ENCODE measurements at places on chromosomes 2 and 18.
A peak's percentile ranks its signal among the peaks of the same experiment; 100 is the strongest.

DNA sequence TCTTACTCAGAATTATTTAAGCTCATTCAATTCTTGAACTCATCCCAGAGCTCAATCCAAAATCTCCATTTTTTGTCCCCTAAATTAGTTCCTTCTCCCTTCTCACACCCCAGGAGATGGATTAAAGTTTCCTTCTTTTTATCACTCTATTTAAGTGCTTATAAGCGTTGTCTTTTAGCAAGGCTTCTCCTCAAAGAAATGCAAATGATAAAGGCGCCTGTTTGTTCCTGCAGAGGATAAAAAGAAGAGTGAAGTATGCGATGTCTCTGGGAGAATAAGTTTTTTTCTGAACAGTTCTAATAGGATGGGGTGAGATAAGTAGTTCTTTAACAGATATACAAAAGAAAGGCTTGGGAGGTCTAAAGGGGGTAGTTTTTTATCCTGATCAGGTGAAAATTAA is 303.3 kb downstream of the CNTNAP5 start:
- DNase-seq = no peak

GRCh38 chr2:1816414-1816911 is 72.1 kb upstream of the PXDN start:
- no peak for DNase-seq

DNA sequence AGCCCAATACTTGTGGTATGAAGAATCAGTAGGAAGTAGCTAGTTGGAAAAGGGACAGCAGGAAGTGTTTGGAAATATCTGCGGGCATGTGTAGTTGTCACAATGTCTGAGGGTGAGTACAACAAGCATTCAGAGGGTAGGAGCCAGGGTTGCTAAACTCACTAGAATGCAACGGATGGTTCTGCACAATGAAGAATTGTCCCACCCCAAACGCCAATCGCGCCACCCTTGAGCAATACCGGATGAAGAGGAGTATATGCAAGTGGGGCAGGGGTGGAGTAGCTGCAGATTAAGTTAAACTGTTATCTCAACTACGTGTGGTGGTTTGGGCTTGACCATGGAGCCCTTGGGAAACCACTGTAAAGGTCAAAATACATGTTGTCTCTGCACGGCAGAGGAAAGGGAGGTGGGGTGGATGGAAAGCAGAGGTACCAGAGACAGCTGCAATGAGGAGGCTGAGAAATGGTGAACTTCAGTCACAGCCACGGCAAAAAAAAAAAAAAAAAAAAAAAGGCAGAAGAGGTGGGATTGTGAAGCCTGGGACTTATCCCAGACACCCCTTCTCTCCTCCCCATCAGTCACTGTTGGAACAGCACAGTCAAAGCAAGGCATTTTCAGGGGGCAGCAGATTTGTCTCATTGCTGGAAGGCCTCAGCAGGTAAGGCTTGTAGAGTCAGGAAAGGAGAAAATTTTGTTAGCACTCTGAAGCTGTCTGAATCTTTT is 5.2 kb downstream of the CCL20 start:
- DNase-seq = no peak

- no peak for DNase-seq
Measured at GRCh38 chr2:102803041-102803896, 41.4 kb downstream of the TMEM182 start.

- DNase-seq = no peak
Measured at GRCh38 chr2:24051833-24052232, 2.3 kb downstream of the FKBP1B start.

- DNase-seq = no peak
Measured at GRCh38 chr2:56018267-56018666, 94.7 kb upstream of the EFEMP1 start.

DNA sequence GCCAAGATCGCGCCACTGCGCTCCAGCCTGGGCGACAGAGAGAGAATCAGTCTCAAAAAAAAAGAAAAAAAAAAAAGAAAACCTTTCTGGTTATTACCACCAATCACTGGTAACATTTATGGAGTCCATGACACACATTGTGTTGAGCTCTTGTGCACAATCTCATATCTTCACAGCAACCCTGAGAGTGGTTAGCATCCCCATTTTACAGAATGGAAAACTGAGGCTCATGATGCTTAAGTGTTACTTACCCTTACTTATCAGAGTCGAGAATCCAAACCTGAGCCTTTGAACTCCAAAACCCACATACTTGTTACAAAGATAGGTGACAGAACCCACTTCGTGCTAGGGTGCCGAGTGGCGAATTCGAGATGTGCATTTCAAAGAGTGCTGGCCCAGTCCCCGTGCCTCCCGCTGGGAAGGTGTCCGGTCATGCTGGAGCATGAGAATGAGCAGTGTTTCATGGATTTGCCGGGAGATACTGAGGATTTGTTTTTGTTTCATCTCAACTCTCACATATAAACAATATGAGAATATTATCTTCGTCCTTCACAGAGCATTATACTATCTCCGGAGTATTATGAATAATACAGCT is 50.9 kb downstream of the CYP27C1 start:
- no peak for DNase-seq

DNA sequence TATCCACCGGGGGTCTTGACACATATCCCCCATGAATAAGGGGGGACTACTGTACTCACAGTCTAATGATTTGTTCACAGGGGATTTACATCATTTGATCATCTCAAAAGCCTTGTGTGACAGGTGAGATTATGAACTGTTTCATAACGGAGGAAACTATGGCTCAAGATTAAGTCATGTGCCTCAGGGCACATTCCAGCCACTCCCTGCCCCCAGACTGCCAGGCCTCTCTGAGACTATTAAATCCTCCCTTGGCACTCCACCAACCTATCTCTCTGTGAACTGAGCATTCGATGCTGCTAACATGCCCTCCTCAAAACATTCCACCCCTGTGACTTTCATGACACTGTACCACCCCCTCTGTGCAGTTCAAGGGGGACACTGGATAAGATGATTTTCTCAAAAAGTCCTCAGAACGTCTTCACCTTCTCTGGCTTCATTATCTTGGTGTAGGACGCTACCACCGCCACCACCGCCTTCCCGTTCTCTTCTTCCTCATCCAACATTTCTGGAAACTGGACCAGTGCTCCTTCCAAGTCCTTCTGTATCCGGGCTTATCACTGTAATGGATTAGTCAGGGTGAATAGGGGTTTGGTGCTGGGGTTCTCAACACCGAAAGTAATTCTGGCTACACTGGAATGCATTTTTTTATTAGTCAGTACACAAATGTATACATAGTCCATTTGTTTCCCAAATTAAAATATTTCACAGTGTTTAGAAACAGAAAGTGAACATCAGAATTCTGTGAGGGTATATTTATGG is 169.6 kb downstream of the KCNS3 start:
- no peak for DNase-seq

GRCh38 chr2:226772389-226773179 is 27.0 kb downstream of the IRS1 start:
- peak; percentile 14 for DNase-seq

- no peak for DNase-seq
Measured at GRCh38 chr2:71466301-71467179, 13.2 kb downstream of the DYSF start.

GRCh38 chr2:102619414-102620319 is at the start of gene SLC9A2:
SLC9A2 (plus strand) TSS chr2:102619553; CDS start chr2:102619849, 296 bp downstream.
- no peak for DNase-seq

- DNase-seq = no peak
Measured at GRCh38 chr18:13176847-13177246, 41.7 kb upstream of the LDLRAD4 start.

- DNase-seq = no peak
Measured at GRCh38 chr18:59718108-59718463, 20.9 kb upstream of the CCBE1 start.

DNA sequence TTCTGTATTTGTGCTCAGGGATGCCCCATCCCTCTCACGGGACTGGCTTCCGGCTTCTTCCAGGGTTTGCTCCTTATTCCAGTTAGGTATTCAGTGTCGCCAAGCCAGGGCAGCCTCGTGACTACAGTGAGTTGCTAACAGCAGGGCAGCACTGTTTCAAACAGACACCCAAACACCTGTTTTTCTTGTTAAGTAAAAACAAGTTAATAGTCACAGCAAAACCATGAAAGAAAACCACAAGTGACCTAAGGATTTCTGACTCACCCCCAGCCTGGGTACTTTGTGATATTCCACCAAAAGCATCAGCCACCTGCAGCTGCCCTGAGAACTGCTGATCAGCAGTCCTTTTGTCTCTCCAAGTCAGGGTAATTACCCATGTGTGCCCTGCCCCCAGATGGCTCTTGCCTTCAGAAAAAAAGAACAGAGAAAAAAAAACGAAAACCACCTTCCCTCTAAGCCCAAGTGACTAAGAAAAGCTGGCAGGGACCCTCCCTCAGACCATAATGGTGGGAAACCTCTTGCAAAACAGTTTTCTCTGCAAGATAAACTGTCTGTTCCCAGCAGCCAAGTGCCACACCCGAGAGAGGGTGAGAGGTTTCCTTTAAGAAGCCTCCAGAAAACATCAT is 178.2 kb downstream of the ANAPC1 start:
- peak; percentile 59 for DNase-seq

DNA sequence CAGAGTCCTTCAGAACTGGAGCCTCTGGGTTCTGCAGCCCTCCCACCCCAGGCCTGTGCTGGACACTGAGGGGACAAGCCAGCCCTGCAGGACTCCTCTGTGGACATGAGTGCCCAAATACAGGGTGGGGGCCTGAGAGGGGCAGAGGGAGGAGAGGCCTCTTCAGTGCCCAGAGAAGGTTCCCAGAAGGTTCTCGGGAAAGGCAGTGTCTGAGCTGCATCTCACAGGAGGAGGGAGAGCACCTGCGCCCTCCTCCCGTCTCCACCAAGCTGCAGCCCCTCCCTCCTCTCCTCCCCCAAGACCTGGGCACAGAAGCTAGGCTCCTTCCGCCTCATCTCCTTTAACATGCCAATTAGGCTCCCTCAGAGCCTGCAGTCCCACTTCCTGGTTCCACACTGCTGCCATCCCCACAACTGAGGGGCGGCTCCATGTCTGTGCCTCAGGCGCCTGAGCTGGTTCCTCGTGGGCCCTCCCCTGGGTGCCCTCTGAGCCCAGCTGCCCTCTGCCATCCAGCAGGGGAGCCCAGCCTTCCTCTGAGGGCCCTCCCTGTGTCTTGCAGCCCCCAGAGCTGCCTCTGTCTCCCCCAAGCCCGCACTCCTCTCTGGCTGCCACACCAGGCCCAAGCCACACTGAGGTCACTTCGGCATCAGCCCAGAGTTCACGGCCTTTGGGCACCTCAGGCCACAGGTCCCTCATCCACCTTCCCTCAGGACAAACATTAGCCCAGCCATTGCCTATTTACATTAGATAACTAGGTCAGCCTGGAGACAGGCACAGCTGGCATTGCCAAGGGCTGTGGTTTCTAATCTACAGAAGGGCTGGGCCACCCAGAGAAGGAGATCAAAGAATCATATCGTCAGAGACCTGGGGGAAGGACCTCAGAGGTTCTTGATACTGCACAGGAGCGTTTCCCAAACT is 28.9 kb downstream of the KCNK3 start:
- DNase-seq = no peak

DNA sequence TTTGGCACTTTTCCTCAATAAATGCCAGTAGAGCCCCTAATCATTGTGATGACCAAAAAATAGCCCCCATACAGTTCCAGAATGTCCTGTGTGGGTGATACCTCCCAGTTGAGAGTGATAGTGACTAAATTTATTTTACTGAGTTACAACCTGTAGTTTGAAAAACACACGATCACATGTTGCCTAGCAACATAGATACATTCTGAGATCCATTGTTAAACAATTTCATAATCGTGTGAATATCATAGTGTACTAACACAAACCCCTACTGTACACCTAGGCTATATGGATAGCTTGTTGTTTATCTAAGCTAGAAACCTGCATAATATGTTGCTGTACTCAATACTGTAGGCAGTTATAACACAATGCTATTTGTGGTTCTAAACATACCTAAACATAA is 30.6 kb downstream of the KCMF1 start:
- peak; percentile 40 for DNase-seq

GRCh38 chr2:50831676-50832075 is 200.3 kb downstream of the NRXN1 start:
- DNase-seq = no peak
